HCT116 (cell line): ENCODE measurements at places on chromosomes 5 and 9. TPM values are rescaled to one million over a fixed set of nuclear protein-coding genes. Genes with fewer than 3 reads are reported as not detected.

PCA3 gene
- not detected for total RNA-seq

GRCh38 chr9:15433191-15433590 is 10.5 kb downstream of the SNAPC3 start:
- H3K4me3 ChIP-seq, result no peak overlapping the region
- H3K27ac ChIP-seq, result no peak overlapping the region
- H3K4me1 ChIP-seq, result no peaks in the 10 kb centered on the region

SLC23A1 gene
- not detected for total RNA-seq

DNA sequence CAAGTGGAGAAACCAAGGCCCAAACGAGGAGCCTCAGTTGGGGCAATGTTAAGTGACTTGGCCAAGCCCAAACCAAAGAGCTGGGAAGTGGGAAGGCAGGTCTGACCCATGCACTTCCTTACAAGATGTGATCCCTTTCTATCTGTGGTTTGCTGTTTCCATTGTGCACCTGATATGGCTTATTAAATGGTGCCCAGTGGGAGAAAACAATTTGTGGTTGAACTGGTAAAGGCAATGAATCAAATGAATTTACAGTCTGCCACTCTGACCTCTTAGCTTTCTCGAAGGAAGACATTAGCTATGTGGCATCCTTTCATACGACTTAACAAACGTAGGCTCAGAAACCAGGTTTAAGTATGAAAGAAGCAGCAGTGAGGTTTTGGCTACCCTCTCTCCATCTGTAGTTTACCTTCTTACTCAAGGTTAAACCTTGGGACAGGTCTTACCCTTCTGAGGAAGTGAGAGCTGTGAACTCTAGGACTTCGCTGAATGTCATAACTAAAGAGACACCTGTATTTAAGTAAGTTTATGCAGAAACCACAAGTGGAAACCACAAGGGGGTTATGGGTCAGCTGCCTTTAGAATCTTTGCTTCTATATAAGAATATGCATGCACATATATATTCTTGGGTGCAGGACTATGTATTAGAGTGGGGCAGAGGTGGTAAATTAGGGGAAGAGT is 100.5 kb upstream of the SPATA31D4 start:
- H3K4me1 ChIP-seq, result peaks cover 2% of the 10 kb centered on the region; the same call in 1 of the 2 replicates
- no peak overlapping the region for H3K4me3 ChIP-seq
- no peaks in the 10 kb centered on the region for H3K36me3 ChIP-seq

TUSC1 gene
- not detected for total RNA-seq

PAPPA gene
- total RNA-seq, result 0.05 TPM

MSX2 gene
- total RNA-seq, result 11.3 TPM

HABP4 gene
- 21.0 TPM for total RNA-seq

- DNase-seq, result no peak
- H3K27ac ChIP-seq, result no peak overlapping the region
- no peaks in the 10 kb centered on the region for H3K27me3 ChIP-seq
- H3K4me3 ChIP-seq, result no peak overlapping the region
- H3K4me1 ChIP-seq, result no peaks in the 10 kb centered on the region
These were observed 190.8 kb upstream of the HAPLN1 start for GRCh38 chr5:83911367-83911919.

DNA sequence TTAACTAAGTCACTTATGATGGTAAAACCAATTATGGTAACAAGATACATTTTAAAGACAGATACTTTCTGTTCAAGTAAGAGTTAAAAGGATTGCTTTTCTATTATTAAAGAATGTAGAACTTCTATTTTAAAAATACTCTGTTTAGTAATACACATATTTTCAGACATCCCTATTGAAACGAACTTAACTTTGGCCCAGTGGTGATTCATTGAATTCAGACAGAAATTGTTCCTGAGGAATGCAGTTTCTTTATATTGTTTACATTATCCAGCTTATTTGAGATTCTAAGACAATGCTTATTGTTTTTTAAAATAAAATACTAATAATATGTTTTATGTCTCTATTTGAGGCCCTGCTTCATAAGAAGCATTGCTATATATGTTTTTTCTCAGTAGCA is 816.4 kb downstream of the SEMA5A start:
- H3K27me3 ChIP-seq, result no peaks in the 10 kb centered on the region
- H3K36me3 ChIP-seq, result no peaks in the 10 kb centered on the region
- DNase-seq, result no peak
- H3K4me3 ChIP-seq, result no peak overlapping the region

ANGPTL2 gene
- 0.20 TPM for total RNA-seq

DNA sequence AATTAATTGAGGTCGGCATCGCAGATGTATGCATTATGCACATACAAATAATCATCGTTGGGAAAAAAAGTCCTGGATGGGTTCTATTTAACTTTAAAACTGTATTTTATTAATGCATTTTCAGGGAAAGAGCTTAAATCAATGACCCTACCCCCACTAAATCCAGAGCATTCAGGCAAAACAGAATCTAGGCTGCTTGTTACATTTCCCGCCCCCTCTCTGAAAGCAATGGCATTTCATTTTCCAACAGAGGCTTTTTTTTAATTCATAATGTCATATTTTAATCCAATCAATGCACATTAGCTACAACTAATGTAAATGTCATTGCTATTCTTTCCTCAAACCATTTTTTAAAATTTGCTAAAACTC is 117.4 kb upstream of the GRIA1 start:
- H3K36me3 ChIP-seq, result no peaks in the 10 kb centered on the region
- H3K4me1 ChIP-seq, result no peaks in the 10 kb centered on the region
- H3K27me3 ChIP-seq, result no peaks in the 10 kb centered on the region
- no peak overlapping the region for H3K4me3 ChIP-seq
- no peak for DNase-seq

PCDHGA7 gene
- total RNA-seq, result not detected

IFNK gene
- not detected for total RNA-seq

DNA sequence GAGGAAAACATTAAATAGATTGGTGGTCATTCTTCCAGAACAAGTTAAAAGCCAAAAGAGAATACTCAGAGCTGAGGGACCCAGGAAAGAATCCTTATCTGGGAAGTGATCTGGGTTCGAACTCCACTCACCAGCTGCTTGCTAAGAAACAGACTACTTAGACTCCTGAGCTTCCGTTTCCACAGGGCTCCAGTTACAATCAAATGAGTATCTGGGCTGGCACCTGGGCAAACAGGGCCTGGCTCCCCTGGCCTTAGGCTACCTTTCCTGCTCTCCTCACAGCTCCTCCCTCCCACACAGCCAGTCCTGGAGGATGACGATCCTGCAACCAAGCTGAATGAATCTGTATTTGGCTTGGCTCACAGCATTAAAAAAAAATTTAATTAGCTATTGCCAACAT is 2.5 kb downstream of the MAPK9 start:
- H3K4me1 ChIP-seq, result peaks cover 22% of the 10 kb centered on the region
- no peak overlapping the region for H3K4me3 ChIP-seq
- no peaks in the 10 kb centered on the region for H3K27me3 ChIP-seq
- DNase-seq, result no peak

- no peaks in the 10 kb centered on the region for H3K27me3 ChIP-seq
- no peak overlapping the region for H3K4me3 ChIP-seq
- DNase-seq, result no peak
- no peak overlapping the region for H3K27ac ChIP-seq
- peaks cover 6% of the 10 kb centered on the region; the same call in 1 of the 2 replicates for H3K4me1 ChIP-seq
These were observed 22.7 kb upstream of the CPLX2 start for GRCh38 chr5:175848676-175849075.

GRCh38 chr5:126348855-126349635 is 74.2 kb upstream of the GRAMD2B start:
- no peaks in the 10 kb centered on the region for H3K27me3 ChIP-seq
- H3K4me3 ChIP-seq, result no peak overlapping the region
- DNase-seq, result no peak
- no peak overlapping the region for H3K27ac ChIP-seq
- H3K4me1 ChIP-seq, result peaks cover 13% of the 10 kb centered on the region

GRCh38 chr5:1494780-1495524 is 28.8 kb downstream of the LPCAT1 start:
- H3K27me3 ChIP-seq, result no peaks in the 10 kb centered on the region
- peaks cover 33% of the 10 kb centered on the region; the same call in 1 of the 2 replicates for H3K36me3 ChIP-seq
- no peaks in the 10 kb centered on the region for H3K4me1 ChIP-seq

GRCh38 chr9:124231095-124231737 is 26.5 kb upstream of the NEK6 start:
- H3K36me3 ChIP-seq, result no peaks in the 10 kb centered on the region
- no peaks in the 10 kb centered on the region for H3K4me1 ChIP-seq
- DNase-seq, result no peak
- H3K4me3 ChIP-seq, result no peak overlapping the region
- H3K27me3 ChIP-seq, result no peaks in the 10 kb centered on the region
- H3K27ac ChIP-seq, result no peak overlapping the region

DNA sequence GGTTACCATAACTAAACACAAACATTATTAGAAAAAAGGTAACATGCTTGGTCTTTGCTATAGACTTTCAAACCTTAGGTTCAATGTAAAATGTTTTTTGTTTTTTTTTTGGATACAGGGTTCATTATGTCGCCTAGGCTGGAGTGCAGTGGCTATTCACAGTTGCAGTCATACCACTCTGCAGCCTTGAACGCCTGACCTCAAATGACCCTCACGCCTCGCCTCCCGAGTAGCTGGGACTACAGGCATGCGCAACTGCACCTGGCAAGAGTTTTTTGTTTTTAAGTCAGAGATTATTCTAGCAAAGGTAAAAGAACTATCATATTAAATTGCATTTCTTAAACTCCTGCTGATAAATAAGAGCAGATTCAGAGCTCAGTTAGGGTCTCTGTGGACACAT is 55.1 kb upstream of the NR5A1 start:
- H3K4me3 ChIP-seq, result no peak overlapping the region
- H3K27me3 ChIP-seq, result no peaks in the 10 kb centered on the region
- H3K36me3 ChIP-seq, result no peaks in the 10 kb centered on the region
- H3K27ac ChIP-seq, result no peak overlapping the region
- DNase-seq, result no peak

GRCh38 chr5:113693701-113694100 is 180.2 kb downstream of the YTHDC2 start:
- H3K4me3 ChIP-seq, result no peak overlapping the region
- H3K27ac ChIP-seq, result no peak overlapping the region
- no peaks in the 10 kb centered on the region for H3K4me1 ChIP-seq
- H3K27me3 ChIP-seq, result peaks cover 64% of the 10 kb centered on the region
- no peaks in the 10 kb centered on the region for H3K36me3 ChIP-seq

DNA sequence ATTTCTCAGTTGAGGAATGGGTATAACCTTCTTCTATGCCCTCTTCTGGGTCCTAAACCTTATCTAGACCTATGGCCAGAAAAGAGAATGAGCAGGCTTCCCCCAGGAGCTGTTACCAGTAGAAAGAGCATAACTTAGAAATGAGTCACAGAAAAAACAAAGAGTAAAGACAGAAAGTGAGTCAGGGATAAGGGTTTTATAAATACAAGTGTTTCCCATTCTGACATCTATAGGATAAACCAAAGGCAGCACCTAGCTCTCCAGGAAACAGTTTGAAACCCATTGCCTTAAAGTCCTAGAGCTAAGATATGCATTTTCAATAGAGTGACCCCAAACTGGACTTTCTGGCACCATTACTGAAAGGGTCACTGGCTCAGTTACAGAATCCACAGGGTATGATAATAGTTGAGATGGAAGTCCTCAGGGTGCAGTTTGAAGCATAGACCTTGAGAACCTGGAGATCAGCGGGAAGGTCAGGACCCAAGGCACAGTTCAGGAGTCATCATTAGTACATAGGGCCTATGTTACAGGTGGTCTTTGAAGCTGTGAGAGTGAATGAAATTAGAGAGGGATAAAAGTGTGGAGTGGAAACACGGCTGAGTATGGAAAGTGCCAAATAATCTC is 42.7 kb upstream of the LIFR start:
- peak; percentile 42 for DNase-seq
- no peak overlapping the region for H3K27ac ChIP-seq
- no peak overlapping the region for H3K4me3 ChIP-seq
- H3K4me1 ChIP-seq, result peaks cover 69% of the 10 kb centered on the region

DNA sequence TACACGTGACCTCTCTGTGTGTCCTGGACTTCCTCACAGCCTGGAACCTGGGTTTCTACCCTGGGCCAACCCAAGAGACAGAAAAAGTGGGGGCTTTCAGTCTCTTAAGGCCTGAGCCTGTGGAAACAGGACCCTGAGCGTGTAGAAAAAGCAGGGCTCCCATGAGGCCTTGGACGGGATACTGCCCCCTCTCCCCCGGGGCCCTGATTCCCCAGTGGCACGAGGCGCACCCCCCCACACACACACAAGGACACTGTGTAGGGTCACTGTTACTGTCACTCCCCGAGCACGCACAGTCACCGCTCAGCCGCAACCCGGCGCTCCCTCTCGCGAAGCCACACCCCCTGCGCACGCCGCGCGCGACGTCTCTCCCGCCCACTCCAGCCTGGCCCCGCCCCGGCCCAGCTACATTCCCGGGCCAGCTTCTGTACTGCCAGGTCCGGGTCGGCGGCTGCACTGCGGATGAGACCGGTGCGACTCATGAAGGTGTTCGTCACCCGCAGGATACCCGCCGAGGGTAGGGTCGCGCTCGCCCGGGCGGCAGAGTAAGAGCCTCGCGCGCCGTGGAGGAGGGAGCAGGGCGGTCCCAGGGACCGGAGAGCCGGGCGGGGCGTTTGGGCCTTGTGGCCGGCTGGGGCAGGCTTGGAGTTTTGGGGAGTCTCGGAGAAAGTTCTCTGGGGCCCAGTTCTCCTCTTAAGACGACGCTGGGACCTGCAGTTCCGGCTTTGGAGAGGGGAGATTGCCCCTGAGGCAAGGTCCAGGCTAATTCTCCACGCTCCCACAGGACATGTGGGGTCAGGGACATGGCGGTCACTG is at the start of gene GRHPR:
Gene GRHPR, plus strand, starts transcription at position 408 of the 816 bp plus-strand sequence. Its CDS starts 55 bp downstream, at position 463.
- H3K27ac ChIP-seq, result peak within 1 kb of the TSS; percentile 73
- H3K4me3 ChIP-seq, result peak within 1 kb of the TSS; percentile 95
- H3K36me3 ChIP-seq, result peaks cover 18% of the 10 kb centered on the region; the same call in 1 of the 2 replicates
- H3K4me1 ChIP-seq, result peaks cover 18% of the 10 kb centered on the region

DNA sequence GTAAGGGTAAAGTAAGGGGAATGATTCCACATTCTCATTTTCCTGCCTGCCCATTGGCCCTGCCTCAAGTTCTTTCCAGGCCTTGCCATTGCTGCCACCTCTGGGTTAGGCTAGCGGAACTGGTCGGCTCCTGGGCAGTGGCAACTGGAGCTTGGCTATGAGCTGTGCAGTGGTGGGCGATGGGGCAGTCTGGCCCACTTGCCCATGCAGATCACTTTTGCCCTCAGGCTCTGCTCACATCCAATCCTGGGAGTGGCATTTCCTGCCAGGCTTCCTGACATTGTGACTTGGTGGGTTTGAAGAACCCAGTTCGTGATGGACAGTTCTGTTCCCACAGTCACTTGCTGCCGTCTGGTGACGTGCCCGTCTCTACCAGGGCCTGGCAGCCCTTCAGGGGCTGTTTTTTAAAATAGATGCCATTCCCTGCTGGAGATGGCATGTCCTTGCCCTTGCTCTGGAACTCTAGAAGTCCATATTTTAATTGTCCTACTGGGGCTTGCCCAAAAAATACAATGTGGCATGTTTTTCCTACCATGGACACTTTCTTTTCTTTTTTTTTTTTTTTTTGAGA is 86.1 kb downstream of the FGF18 start:
- H3K36me3 ChIP-seq, result no peaks in the 10 kb centered on the region
- no peaks in the 10 kb centered on the region for H3K4me1 ChIP-seq
- no peak overlapping the region for H3K27ac ChIP-seq
- no peak overlapping the region for H3K4me3 ChIP-seq
- H3K27me3 ChIP-seq, result no peaks in the 10 kb centered on the region

- no peaks in the 10 kb centered on the region for H3K36me3 ChIP-seq
- no peak overlapping the region for H3K27ac ChIP-seq
- H3K4me3 ChIP-seq, result no peak overlapping the region
- no peaks in the 10 kb centered on the region for H3K27me3 ChIP-seq
- DNase-seq, result no peak
These were observed 1697.1 kb upstream of the NUDT12 start for GRCh38 chr5:105259581-105260217.
